ENCODE measurements at places on chromosomes 7 and 10.

GRCh38 chr10:123911866-123912265, 20.3 kb upstream of the CPXM2 start:
- no peak for DNase-seq

DNA sequence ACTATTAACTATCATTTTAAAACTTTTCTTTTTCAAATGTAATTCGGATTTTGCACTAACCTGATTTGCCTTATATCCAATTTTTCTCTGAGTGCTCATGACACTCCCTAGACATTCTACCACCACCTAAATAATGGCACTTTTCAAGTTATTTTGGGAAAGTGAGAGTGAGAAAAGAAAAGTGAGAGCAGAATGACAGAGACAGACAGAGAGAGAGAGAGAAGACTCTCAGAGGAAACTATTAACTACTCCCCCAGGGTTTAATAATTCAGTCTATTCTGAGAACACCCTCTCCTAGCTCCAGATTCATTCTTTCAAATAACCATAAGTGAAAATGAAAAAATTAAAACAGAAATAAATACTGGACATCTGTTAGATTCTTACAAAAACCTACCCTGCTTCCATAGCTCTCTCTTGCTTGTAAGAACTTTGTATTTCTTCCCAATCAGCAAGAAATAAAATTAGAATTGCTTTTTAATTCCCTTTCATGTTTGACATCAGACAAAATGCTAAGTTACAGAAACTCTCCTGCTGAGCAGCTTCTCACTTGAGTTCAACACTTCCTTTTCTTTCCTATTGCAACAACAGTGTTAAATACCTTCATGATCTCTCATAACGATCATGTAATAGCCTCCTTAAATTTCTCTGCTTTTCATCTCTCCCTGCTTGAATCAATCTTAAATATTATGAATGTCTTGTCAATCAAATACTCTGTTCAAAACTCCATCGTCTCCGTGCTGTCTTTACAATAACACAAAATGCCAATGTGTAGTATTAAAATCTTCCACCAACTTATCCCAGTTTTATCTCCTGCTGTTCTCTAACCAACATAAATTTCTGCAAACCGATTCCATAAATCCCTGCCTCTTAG, 191.7 kb downstream of the SEMA3E start:
- DNase-seq: no peak

GRCh38 chr10:80163741-80164341, 31.3 kb downstream of the PLAC9 start:
- no peak for DNase-seq

DNA sequence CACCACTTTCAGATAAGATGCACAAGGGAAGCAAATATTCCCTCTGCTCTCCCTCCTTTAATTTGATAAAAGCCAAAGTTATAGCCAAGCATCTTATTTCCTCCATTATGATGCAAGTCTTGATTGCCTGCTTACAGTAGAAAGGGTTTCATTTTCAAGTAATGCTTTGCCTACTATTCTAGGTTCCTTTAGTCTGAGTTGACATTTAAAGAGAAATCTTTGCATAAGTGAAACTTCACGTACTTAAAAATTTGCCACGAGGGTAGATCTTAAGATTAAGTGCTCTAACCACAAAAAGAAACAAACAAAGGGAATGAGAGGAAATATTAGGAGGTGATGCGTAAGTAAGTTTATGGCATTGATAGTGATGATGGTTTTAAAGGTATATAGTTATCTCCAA, 78.1 kb upstream of the VWDE start:
- no peak for DNase-seq

- no peak for DNase-seq
These were observed 39.2 kb upstream of the MKRN1 start for GRCh38 chr7:140518370-140519006.

GRCh38 chr10:1050554-1050953, 1.6 kb upstream of the IDI1 start:
- no peak for DNase-seq

DNA sequence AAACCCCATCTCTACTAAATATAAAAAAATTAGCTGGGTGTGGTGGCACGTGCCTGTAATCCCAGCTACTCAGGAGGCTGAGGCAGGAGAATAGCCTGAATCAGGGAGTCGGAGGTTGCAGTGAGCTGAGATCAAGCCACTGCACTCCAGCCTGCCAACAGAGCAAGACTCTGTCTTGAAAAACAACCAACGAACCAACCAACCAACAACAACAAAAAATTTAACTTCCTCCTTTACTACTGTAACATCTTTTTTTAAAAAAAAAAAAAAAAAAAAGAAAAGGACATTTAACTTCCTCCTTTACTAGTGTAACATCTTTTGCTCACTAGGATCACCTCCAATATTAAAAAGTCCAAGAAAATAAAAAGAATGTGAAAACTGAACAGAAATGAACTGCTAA, 92.3 kb upstream of the TMEM168 start:
- DNase-seq: no peak
